ENCODE measurements at places on chromosomes 3 and 15. TPM values are rescaled to one million over a fixed set of nuclear protein-coding genes. Genes with fewer than 3 reads are reported as not detected.

- peak; percentile 45 for DNase-seq
These were observed 116.3 kb downstream of the PDZRN3 start for GRCh38 chr3:73508330-73508954.

DNA sequence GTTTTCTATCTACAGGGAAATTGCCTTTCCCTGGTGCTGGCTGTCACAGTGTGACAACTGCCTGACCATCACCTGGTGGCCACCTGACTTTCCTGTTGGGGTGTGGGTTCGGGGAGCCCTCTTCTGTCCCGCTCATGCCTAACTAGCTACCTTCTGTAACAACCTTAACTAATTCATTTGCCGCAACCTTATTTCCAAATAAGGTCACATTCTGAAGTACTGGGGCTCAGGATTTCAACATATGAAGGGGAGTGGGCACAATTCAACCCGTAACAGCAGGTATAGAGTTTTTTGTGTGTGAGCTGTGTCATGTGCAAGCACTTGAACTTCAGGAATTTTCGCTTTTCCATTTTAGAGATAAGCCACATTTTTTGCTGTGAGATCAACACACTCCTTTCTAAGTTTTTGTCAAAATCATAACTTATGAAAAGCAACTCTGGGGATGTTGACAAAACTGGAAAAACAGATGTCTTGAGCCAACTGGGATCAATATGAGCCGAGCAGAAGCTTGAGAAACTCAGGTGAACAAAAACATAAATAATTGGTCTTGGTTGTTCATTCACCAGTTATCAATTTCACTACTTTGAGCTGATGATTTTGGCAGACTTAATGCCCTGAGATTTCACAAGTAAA is 242.0 kb upstream of the RGMA start:
- DNase-seq: no peak

- no peak for DNase-seq
These were observed 32.5 kb downstream of the NAALADL2 start for GRCh38 chr3:174891524-174892203.

- DNase-seq: no peak
These were observed 162.8 kb downstream of the GREM1 start for GRCh38 chr15:32880642-32881041.

DNA sequence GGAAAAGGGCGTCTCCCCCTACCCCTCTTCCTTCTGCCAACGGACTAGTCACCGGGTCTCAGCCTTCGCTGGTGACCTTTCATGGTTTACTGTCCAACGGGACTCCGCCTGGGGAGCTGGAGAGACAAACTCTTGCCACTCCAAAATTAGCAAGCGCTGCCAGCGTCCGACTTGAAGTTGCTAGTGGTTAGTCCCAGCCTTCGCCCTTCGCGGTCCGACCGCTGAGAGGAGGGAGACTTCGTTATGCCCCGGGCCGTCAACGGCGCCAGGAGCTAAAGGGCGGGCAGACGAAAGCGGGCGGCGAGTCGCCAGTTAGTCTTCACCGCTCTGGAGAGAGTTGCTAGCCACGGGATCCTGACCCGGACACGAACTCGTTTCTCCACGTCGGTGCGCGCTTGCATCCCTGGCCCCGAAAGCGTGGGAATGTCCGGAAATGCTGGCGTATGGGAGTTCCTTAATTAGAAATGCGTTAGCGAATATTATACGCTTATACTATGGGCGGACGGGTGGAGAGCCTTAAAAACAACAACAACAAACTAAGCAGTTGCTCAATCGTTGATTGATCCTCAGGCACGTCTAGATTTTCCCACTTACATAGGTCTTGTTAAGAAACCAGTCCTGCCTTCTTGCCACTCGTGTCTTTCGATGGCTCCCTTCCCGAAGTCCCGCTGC is 716 bp downstream of the SMC4 start:
- DNase-seq: no peak

GRCh38 chr3:175150812-175151401 is 291.8 kb downstream of the NAALADL2 start:
- no peak for DNase-seq

DNA sequence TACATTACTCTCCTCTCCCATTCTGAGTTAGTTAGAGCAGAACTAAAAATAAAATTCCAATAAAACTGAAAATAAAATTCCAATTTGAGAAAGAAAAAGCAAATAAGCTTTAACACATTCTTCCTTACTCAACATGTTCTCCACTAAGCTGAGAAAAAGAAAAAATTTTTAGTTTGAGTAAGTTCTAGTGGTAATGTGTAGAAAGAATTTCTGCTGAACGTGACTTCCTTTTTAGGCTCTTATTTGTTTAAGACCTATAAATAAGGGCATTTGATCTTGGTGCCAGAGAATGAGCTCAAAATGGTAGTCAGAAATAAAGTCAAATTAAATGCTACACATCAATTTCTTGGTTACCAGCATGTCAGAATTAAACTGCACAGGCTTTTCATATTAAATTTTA is 57.6 kb upstream of the ABHD10 start:
- DNase-seq: no peak

DNA sequence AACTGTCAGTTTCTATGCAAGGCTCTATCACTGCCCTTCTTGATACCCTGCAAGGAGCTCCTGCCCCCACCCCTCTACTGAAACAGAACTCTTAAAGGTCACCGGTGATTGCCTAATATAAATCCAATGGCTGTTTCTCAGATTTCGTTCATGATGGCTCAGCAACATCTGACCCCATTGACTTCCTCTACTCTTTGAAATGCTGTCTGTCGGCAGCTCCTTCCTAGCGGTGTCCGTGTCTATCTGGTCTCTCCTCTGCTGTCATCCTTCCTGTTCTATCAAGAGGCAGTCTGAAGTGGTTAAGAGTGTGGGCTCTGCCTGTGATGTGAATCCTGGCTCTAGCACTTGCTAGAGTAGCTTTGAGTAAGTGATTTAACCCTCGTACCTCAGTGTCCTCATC is 5.5 kb downstream of the TMEM266 start:
- DNase-seq: no peak

- no peak for DNase-seq
These were observed 43.2 kb upstream of the PIK3R4 start for GRCh38 chr3:130789782-130790322.

The CHST13 gene
- not detected for total RNA-seq

The CPNE9 gene
- not detected for total RNA-seq

The SEMA6D gene
- 0.02 TPM for total RNA-seq

The HYAL3 gene
- 13.0 TPM for total RNA-seq

The CCDC12 gene
- total RNA-seq: 40.5 TPM

Data from NCI-H460 (cell line).